Stimulated activated CD4-positive, alpha-beta T cell treated with anti-CD3 and anti-CD28 coated beads, Interleukin-4, amount 100 ng/mL, for 24 hours (primary cell): ENCODE measurements at places on chromosomes 5 and 9.

DNA sequence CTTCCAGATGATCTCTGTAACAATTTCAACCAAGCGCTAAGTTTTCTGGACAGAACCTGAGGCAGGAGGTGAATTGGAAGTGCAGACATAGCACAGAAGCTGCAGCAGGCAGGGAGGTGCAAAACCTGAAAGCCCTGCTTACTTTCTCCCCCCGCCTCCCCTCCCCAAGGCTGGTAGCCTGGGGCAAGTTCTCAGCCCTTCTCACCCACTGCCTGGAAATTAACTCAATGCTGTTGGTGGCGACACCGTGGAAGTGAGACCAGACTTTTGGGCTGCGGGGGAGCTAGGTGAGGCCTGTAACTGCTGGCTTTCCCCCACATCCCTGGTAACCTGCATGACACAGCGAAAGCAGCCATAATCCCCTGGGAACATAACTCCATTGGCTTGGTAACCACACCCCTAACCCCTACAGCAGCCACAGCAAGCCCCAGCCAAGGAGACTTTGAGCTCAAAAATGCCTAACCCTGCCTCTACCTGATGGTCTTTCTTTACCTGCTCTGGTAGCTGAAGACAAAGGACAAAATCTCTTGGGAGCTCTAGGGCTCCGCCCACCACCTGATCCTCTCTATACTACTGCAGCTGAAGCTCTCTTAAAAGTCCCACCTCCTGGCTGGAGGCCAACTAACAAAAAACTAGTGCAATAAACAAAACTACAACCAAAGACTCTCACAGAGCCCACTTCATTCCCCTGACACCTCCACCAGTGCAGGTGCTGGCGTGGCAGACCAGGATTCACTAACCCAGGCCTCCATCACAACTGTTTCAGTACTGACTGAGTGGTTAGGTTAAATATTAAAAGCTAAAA lies 11.9 kb upstream of the OR13C8 start:
- DNase-seq, result no peak

- no peak for DNase-seq
Measured at GRCh38 chr5:148467958-148468357, 84.2 kb downstream of the FBXO38 start.

DNA sequence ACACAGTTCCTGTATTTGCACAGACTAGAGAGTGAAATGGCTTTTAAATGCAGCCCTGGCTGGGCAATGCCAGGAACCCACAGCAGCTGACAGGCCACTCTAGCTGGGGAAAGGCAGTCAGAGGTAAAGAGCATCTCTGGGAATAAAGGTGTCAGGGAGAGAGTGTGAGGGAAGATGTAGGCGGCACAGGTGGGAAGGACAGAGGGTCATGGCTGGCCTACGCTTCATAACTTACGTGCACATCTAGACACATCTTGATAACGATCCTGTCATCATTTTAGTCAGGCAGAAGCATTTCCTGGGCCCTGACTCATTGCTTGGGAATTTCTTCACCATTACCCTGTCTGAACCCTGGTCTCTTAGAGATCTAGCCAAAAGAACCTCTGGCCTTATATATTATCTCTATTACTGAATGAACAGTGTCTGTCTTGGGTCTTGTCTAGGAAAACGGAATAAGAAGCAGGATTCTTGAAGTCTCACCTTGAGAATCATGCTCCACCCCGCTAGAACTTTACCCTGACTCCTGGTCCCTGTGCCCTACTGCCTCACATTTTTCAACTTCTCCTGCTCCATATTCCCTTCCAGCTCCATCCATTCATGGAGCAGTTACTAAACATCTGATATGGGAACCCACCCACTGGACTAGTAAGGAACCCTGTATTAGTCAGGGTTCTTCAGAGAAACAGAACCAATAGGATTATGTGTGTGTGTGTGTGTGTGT lies 106.4 kb upstream of the ELL2 start:
- DNase-seq, result no peak

GRCh38 chr9:137070906-137071275 lies 534 bp upstream of the SAPCD2 start:
- DNase-seq, result no peak

GRCh38 chr5:133931546-133931945 lies 36.9 kb downstream of the C5orf15 start:
- no peak for DNase-seq

GRCh38 chr5:72412283-72413055 lies 92.3 kb downstream of the PTCD2 start:
- no peak for DNase-seq

DNA sequence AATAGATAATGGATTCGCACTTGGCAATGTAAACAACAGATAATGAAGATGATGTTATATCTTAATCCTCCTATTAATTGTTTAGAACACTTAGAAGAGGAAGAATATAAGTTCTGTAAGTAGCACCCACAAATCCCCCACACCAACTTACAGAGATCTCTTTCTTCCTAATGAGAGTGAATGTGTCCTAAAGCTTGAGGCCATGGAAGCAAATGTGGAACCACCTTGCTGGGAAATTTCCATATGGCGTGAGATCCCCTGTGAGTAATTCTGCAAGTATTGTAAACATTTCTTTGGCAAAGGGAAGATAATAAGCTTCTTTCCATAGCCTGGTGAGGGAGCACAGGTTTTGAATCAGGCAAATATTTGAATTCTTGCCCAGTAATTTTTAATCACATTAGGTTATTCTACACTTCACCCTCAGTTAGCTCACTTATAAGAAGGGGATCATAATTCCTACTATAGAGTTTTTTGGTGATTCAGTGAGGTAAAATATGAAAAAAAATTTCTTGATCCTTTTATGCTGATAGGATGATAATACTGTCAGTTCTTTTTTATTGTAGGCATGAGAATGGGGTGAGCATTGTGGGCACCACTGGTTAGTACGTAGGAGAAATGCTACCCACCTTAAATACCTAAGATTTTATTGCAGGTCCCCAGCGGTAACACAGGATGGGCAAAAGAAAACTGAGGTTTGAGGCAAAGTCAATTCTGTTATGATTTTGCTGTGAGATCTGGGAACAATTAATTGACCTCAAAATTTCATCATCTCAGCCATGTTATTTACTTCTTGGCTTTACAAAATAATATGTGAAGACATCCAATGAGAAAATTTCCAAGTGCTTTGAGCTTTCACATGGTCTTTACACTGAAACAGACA lies 574.8 kb downstream of the PSAT1 start:
- no peak for DNase-seq

GRCh38 chr9:79574136-79574535 lies 2.4 kb downstream of the TLE4 start:
- no peak for DNase-seq

DNA sequence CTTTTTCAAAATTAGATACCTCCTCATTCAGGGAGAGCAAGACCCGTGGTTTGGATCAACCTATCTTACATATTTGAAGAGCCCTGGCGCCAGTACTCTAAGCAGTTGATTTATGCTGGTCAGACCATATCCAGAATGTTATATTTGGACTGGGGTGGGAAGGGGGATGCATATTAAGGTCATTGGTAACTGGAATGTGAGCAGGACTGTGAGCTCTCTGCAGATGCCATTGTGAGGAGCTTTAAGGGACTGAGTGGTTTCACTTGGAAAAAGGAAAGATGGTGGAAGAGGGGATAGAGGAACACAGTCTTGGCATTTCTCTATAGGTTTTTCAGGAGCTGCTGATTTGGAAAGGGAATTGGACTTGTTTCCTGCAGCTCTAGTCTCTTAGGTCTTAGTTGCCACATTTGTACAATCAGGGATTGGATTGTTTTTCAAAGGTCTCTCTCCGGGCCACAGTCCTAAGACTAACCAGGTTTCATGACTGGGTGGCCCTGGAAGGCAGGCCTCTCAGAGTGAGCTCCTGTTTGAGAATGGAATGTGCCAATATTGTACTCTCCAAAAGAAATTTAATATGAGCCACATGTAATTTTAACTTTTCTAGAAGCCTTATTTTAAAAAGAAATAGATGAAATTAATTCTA lies 25.8 kb upstream of the F2R start:
- no peak for DNase-seq

DNA sequence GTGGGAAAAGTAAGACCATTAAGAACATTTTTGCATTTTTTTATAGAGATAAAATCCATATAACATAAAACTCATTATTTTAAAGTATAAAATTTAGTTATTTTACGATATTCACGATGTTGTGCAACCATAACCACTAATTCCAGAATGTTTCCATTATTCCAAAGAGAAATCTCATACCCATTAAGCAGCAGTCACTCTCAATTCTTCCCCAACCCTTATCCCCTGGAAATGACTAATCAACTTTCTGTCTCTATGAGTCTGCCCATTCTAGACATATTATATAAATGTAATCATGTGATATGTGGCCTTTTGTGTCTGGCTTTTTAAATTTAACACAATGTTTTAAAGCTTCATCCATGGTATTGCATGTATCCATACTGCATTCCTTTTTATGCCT lies 115.6 kb upstream of the ADAMTSL1 start:
- DNase-seq, result no peak

DNA sequence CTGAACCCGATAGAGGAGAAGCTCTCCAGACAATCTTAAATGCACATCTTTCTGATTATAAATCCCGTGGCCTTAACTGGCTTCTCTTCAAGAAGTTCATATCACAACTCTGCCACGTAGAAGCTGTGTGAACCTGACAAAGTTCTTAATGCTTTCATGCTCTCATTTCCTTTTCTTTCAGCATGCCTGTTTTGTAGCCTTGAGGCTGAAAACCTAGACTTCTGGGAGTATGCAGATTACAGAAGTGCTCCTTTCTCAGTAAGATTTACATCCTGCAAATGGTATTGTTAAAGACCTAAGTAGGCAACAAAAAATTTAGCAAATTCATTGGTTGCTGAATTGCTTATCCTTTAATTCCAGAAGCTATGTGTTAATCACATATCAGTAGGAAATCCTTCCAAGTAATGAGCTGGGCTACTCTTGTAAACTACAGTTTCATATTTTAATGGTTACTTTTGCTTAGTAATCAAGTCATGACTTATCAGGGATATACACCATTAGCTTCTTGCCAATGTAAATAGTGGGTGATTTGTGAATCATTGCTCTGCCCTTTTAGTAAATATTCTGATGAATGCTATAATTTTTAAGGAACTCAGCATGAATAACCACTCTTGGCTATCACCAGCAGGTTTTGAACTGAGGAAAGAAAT lies 334.7 kb downstream of the FBXL7 start:
- DNase-seq, result no peak

DNA sequence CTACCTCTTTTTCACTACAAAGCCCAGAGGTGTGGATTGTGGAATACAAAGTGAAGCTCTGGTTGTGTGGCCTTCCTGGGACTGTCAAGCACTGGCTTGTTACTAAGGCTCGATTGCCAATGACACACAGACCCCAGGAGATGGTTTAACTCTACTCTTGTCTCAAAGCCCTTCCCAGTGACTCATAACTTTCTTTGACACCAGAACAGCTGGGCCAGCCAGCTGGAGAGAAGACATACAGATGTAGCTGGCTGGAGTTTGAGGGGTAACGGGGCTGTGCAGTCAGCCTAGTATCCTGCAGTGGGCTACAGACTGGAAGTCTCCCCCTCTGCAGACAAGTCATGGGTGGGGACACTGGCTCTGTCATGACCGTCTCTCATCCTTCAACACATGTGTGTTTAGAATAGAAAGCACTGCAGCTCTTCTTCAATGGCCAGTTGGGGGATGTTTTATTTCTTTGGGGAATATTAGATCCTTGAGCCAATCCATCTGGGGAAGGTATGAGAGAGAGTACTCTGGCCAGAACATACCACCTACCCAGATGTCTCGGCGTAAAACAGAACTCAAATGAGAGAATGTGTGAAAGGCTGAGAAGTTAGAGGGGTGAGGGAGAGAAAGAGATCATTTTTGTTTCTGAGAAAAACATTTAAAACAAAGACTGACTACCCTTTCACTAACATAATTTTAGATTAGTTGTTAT lies 53.3 kb downstream of the SEMA6A start:
- no peak for DNase-seq

DNA sequence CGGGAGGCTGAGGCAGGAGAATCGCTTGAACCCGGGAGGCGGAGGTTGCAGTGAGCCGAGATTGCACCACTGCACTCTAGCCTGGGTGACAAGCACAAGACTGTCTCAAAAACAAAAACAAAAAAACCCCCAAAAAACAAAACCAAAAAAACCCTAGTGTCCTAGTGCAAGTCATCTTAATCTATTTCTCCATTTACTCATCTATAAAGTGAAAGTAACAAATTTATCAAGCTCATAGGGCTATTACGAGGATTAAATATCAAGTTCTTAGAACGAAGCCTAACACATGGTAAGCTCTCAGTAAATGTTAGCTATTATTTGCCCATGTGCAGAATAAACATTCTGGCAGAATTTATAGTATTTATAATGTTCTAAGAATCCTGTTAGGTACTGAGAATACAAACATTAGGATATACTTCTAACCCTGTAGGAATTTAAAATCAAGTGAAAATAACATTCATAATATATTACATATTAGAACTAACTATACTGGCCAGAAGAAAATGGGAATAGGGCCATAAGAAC lies 45.0 kb downstream of the GOLPH3 start:
- no peak for DNase-seq

DNA sequence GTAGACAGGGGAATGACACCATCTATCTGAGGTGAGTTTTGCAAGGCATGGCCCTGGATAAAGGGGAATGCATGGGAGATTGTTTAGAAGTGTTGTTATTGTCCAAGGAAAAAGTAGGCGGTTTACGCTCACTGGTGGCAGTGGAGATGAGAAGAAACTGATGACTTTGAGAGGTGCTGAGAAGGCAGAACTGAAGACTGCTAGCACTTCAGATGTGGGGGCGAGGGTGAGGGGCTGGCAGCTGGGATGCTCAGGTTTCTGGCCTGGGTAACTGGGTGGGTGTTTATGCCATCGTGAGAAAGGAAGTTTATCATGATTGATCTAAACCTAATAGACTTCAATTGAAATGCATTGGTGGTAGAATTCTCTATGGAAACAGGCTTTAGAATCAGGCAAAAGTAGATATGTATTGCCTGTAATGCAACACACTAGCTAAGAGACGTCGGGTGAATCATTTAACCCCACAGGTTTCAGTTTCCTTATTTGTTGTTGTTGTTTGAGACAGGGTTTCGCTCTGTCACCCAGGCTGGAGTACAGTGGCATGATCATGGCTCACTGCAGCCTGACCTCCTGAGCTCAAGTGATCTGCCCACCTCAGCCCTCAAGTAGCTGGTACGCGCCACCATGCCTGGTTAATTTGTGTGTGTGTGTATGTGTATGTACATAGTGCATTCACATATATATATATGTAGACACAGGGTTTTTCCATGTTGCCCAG lies 123.5 kb downstream of the SLC24A2 start:
- no peak for DNase-seq
